ENCODE measurements at places on chromosomes 1 and 21.

DNA sequence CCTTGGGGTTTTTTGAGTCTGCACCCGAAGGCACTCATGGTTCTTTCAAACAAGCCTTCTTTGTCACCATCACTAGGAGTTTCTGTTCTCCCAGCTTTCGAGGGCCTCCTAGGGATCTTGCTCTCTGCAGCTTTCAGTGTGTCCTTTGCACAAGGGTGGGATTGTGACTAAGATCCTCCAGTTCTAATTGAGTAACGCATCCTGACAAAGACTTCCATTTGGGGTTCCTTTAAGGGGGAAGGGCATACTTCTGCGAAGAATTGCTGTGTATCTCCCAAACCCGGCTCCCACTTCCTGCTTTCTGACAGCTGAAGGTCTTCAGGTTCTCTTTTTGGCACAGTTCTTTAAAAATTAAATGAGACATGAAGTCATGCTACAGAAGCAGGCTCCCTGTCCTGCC is 139.4 kb downstream of the EDEM3 start:
- DNase-seq: no peak

DNA sequence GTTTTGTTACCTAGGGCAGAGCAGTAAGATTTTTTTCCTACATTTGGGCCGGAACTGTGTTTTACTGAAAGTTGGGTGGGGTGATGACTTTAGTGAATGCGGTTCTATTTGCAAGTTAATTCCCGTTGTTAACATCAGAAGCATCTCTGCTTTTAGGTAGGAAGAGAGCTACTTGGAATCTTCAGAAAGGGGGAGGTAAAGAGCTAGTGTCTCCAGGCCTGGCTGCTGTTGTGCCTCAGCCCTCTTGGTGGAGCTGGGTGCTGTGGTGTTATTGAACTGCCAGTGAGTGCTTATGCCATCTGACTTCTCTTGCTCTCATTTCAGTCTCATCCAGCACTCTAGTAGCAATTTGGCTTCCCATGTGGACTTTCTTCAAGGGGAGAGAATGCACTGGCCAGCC is 3.4 kb downstream of the KDM4A start:
- DNase-seq: no peak

- DNase-seq: no peak
These were observed 69.9 kb upstream of the USP25 start for GRCh38 chr21:15659753-15660422.

DNA sequence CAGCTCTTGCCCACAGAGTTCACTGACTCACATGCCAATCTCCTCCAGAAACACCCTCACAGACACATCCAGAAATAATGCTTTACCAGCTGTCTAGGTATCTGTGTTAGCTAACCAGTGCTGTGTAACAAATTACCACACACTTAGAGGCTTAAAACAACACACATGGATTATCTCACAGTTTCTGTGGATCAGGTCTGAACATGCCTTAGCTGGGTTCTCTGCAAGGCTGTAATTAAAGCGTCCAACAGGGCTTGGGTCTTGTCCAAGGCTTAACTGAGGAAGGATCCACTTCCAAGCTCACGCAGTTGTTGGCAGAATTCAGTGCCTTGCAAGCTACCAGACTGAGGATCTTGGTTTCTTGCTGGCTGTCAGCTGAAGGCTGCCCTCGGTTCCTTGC is 92.5 kb upstream of the RGS4 start:
- DNase-seq: no peak

GRCh38 chr1:222009105-222009730 is 267.3 kb upstream of the DUSP10 start:
- DNase-seq: no peak

DNA sequence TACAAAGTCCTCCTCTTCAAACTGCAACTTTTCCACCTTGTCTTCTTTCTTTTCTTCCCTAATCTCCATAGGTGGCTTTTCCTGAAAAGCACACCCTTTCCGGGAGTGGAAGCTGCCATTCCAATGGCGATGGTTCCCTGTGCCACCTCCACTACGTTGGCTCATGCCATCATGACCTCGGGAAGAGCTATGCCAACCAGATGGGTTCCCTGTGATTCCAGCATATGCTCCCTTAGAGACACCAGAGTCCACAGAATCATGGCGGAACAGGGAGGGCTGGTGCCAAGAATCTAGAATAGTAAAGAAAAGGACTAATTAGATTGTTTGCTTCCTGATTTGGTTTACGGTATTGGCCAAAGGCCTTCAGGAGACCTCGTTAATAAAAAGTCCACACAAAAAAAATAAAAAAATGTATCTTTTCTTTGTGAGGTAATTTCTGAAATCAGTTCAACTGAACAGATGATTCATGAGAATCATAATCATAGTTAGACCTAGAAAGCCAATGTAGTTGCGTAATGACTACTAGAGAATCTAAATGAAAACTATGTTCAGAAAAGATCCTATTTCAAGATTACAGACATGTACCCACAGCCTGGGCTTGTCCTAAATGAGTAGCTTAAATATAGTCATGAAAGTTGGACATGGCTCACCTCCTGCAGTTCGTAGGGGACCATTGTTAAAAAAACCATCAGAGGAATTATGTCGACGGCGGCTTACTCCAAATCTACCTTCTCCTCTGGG is 30.9 kb upstream of the CCDC17 start:
- DNase-seq: no peak

- no peak for DNase-seq
These were observed 69.7 kb downstream of the CYYR1 start for GRCh38 chr21:26503414-26503813.

DNA sequence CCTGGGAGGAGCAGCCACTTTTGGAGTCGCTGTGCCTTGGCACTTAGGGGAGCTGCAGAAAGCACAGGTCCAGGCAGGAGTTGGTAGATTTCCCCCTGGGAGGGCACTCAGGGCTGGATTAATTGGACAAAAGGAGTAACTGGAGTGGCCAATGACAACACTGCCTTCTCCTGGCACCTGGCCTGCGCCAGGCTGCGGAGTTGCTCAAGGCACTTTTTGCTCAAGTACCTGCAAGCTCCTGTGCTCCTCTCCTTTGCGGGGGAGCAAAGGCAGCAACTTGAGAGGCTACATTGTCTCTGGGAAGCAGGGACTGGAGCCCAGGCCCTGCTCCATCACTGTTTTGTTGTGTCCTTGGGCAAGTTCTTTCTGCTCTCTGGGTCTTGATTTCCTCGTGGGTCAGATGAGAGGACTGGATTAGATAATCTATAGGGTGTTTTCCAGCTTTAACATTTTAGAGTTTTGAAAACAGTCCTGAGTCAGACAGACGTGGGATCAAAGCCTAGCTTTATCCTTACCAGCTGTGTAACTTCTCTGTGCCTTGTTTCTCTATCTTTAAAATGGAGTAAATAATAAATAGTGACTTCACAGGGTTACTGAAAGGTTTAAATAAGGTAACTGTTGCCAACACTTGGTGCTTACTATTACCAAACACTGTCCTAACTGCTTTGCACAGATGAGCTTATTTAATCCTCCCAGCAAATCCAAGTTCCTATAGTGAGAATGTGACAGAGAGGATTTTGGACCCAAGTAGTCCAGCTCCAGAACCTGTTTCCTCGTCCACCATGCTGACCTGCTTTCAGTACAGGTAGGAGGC is 18.0 kb upstream of the GRHL3 start:
- DNase-seq: no peak

- no peak for DNase-seq
These were observed 88.2 kb downstream of the DMRTA2 start for GRCh38 chr1:50335036-50335435.

GRCh38 chr21:33828577-33828976 is 87.0 kb downstream of the ATP5PO start:
- DNase-seq: no peak

- no peak for DNase-seq
These were observed 121.1 kb upstream of the NGF start for GRCh38 chr1:115459161-115459560.

- no peak for DNase-seq
These were observed 628.4 kb upstream of the TMPRSS15 start for GRCh38 chr21:19031953-19032352.

GRCh38 chr1:10676963-10677362 is 119.5 kb downstream of the CASZ1 start:
- DNase-seq: no peak

DNA sequence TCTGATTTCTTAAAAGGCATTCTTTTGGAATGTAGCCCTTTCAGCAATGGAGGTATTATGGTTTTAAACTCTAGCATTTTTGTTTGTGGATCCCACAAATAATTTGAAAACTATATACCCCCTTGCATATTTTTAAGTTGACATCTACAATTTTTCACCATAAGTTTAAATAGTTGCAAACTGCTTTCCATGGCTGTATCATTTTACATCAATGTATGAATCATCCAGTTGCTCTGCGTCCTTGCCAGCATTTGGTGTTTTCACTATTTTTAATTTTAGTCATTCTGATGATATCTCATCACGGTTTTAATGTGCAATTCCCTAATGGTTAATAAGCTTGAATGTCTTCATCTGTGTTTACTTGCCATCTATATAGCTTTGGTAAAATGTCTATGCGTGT is 20.7 kb downstream of the DIPK1A start:
- DNase-seq: no peak

GRCh38 chr1:167344615-167345385 is 124.1 kb downstream of the POU2F1 start:
- DNase-seq: no peak

DNA sequence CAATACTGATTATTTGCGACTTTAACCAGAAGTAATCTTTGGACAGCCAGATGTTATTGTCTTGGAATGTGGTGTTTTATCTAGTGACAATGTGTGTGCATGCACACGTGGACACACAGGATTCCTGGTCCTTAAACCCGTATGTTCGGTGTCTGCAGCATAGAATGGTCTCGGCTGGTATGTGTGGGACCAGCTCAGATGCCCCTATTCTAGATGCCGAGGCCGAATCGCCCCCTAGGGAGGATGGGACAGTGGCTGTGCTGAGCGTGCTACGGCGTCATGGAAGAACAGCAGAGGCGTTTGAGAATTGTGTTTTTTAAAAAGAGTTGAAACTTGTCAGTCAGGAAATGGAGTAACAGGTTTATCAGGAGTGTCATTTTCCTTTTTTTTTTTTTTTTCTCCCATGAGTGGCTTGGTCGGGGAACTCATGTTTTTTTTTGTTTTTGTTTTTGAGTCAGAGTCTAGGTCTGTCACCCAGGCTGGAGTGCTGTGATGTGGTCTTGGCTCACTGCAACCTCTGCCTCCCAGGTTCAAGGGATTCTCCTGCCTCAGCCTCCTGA is 30.1 kb downstream of the SKI start:
- DNase-seq: no peak

DNA sequence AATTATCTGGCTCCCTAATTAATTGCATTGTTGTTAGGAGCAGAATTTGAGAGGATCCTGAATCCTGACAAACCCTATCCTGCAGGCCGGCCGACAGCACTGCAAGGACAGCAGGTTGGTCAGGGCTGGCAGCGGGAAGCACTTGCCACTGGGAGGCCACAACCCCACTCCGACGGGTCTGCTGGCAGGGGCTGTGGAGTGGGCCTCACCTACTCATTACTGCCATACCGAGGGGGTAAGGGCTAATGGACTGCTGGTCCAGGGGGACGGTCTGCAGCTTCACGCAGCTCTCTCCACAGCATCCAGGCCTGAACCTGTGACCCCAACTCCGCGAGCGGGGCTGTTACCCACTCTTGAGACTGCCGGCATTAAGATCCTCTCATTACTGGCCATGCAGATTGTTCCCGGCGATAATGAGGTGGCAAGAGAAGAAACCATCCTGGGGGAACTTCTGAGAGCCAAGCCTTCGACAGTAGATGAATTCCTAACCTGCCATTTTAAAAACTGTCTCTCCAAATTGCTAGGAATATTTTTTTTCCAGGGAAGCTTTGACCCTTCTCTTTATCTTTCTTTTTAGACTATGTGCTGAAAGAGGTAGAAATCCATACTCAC is 501.3 kb downstream of the OMA1 start:
- DNase-seq: no peak

DNA sequence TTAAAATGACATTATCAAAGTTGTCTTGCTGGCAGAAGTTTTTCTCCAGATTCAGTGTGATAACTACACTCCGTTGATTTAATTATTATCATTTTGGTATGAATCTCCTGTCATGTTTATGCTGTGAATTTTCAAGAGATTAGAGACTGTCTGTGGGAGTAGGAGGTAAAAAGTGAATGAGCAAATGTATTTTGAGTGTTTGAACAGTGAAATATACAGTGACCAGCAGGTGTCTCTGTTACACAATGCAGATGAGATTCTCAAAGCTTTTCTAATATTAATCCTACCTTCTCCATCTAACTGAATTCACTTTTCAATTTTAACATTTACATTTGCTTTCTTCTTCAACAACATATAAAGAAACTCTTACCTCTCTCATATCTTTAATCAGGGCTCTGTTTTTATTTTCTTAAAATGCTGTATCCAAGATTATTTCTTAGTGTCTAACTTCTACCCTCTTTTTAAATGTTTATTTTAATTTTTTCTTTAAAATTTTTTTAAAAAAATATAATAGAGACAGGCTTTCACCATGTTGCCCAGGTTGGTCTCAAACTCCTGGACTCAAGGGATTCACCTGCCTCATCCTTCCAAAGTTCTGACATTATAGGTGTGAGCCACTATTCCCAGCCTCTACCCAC is 20.9 kb upstream of the HSPA13 start:
- no peak for DNase-seq

DNA sequence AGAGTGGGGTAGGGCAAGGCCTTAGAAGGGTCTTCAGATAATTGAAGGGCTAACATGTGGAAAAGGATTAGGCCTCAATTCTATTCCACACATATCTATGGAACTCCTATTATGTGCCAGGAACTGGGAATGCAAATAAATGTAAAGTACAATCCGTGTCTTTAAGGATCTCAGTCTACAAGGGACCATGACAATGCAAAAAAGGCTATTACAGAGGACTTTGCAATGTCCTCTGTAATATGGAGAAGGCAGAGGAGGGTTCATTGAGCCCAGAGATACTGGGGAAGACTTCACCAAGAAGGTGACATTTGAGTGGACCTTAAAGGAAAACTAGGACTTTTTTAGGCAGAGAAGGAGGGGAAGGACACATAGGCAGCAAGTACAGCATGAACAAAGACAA is 4.5 kb upstream of the SCMH1 start:
- DNase-seq: no peak

DNA sequence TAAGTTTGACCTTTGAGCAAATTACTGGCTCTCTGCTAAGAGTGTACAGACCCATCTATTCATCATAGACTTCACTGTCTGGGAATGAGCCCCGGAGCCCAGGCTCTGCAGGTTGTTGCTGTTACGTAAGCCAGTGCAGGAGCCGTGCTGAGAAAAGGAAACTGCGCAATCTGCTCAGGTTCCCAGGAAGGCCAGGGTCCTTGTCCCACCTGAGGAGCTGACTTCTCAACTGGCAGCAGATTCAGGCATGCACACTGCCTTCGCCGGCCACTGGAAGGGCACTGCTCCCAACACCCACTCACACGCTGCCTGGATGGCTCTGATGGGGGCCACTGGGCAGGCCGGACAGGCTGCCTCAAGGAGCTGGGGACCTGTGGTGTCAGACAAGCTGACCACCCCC is 19.5 kb downstream of the RCAN1 start:
- no peak for DNase-seq

- DNase-seq: no peak
These were observed 2.7 kb downstream of the IL10RB start for GRCh38 chr21:33268737-33269441.

Measured in stimulated activated CD4-positive, alpha-beta T cell treated with anti-CD3 and anti-CD28 coated beads, Interleukin-1b, Interleukin-23, amount 100 ng/mL, for 1 hour (primary cell).